ENCODE measurements at places on chromosomes 3 and 15.

- DNase-seq, result no peak
These were observed 3.1 kb downstream of the PAQR9 start for GRCh38 chr3:142960322-142960850.

GRCh38 chr3:37907906-37908305 is 46.2 kb downstream of the CTDSPL start:
- no peak for DNase-seq

- no peak for DNase-seq
These were observed 37.9 kb downstream of the DPH6 start for GRCh38 chr15:35507932-35508638.

DNA sequence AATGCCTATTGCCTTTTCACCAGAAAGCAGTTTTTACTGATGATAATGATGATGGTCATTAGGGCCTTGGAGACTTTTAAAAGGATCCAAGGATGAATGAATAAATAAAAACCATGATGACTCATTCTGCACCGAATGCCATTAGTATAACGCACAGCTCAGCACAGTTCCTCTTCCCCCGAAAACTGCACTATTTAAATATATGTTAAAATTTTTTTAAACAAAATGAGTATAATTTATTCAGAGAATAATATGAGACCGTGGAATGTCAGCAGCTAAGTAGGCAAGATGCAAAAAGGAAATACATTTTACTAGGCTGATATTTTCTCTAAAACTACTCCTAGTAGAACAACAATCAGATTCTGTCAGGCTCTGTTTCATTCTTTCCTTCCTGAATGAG is 83.4 kb upstream of the NANOGP8 start:
- no peak for DNase-seq

DNA sequence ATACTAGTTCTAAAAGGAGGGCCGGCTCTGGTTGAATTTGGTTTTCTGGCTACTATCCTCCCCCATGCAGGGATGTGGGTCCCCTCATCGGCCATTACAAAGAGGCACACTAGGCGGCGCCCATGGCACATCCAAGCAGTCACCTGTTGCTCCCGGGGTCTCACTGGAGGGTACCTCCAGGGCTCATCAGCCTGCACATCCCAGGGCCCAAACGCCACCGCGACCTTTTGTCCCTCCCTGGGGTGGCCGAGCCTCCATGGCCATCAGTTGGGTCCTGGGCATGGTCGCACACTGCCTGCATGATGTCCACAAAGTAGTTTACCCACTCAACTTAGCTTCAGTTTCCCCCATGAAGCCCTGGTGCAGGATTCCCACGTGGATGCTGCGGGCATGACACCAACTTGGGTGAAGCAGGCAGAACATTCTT is 28.3 kb downstream of the IDH3A start:
- no peak for DNase-seq

DNA sequence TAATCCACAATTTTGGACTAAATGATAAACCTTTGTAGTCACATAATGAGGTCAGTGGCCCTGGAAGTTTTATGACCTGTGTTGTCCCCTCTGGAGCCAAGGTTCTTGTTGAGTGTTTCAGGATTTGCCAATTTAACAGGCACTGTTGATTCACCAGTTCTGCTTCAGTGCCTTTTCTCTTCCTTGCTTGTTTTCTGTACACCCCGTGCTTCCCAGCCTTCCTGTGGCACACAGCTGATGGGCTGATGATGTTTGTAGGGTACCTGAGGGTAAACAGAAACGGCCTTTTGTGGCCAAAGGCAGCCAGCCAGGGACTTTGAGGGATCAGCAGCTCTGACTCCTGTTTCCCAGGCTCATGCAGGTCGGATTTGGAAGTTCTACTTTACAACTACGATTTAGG is 13.3 kb downstream of the GYG1 start:
- DNase-seq, result no peak

- no peak for DNase-seq
These were observed 55.5 kb upstream of the MELTF start for GRCh38 chr3:197085137-197085536.
